ENCODE measurements at places on chromosomes 6 and 20.

GRCh38 chr6:122669868-122670267, 59.7 kb downstream of the PKIB start:
- DNase-seq: no peak

GRCh38 chr20:43752561-43753301, 25.9 kb upstream of the GTSF1L start:
- no peak for DNase-seq

DNA sequence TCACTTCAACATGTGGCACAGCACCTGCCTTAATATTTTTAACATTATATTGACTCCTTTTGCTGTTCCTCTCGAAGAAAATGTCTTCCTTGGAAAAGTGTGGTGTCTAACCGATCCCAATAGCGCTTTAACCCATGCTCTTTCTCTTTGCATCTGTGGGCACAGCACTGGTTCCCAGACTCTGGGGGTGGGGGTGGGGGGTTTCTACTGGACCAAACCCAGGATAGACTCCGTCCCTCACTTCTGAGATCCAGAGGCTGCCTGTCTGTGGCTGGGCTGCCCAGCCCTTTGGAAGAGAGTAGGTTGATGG, 3.9 kb upstream of the ZNF292 start:
- no peak for DNase-seq

DNA sequence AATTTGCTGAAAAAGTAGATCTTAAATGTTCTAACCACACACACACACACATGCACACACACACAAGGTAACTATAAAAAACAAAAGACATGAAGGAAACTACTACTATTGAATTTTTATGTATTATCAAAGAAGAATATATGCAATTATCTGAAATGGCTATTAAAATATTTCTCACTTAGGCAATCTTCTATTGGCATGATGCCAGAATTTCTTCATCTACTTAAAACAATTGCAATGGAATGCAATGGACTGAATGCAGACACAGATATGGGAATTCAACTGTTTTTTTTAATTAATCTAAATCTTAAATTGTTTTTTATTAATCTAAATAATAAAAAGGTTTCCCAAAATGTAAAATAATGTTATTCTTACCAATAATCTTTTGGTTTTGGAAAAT, 152.6 kb upstream of the SMLR1 start:
- DNase-seq: no peak

- no peak for DNase-seq
Observed at GRCh38 chr20:16533502-16533901, 39.7 kb downstream of the KIF16B start.

GRCh38 chr6:16511723-16512489, 249.4 kb downstream of the ATXN1 start:
- DNase-seq: no peak

DNA sequence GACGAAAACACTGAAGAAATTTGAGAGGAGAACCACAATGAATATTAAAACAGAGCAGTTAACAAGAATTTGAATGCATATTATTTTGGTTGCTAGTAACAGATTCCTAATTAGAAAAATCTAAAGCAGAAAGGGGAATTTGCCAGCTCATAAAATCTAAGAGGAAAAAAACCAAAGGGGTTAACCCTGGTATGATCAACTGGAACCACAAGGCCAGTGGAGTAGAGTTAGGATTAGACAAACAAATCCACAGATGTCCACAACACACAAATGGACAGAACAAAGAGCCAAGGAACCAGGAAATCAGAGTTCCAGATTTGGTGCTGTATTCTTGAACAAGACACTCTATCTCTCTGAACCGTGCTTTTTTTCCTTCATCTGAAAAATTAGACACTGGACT, 195.0 kb downstream of the TASP1 start:
- no peak for DNase-seq

GRCh38 chr6:2471472-2471871, 226.1 kb upstream of the GMDS start:
- no peak for DNase-seq

GRCh38 chr6:28747631-28748157, 176.1 kb downstream of the TRIM27 start:
- DNase-seq: no peak

DNA sequence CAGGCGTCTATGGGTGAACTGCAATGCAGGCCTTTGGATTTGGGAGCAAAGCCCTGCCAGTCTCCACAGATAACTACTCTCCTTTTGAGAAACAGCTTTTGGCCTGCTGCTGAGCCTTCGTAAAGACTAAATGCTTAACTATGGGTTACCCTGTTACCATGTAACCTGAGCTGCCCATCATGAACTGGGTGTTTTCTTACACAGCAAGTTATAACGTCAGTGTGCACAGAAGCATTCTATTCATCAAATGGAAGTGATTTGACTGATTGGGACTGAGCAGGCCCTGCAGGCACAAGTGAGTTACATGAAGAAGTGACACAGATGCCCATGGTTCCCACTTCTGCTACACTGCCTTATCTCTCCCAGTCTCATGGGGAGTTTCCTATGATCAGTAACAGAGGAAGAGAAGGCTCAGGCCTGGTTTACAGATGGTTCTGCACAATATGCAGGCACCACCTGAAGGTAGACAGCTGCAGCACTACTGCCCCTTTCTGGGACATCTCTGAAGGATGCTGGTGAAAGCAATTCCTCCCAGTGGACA, 319.1 kb downstream of the CD83 start:
- DNase-seq: no peak

GRCh38 chr20:58090161-58090560, 138.3 kb downstream of the ANKRD60 start:
- no peak for DNase-seq

- no peak for DNase-seq
Observed at GRCh38 chr6:45743028-45743615, 272.5 kb downstream of the CLIC5 start.

DNA sequence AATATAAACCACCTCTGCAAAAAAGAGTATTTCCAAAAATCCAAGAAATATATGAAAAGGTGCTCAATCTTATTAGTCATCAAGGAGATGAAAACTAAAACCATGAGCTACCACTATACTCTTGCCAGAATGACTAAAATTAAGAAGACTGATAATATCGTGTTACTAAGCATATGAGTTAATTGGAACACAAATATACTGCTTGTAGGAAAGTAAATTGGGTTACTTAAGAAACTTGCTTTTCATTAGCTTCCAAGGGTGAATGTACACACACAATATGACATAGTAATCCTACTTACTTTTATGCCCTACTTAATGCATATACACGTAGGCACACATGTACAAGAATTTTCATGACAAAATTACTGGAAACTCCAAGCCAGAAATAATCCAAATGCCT, 3.4 kb downstream of the THEMIS start:
- DNase-seq: no peak

DNA sequence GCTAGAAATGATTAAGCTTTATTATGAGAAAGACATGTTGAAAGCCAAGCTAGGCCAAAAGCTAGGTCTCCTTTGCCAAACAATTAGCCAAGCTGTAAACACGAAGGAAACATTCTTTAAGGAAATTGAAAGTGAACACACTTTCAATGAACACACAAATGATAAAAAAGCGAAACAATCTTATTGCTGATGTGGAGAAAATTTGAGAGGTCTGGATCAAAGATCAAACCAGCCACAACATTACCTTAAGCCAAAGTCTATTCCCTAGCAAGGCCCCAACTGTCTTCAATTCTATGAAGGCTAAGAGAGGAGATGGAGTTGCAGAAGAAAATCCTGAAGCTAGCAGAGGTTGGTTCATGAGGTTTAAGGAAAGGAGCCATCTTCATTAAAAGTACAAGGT, 40.2 kb upstream of the DEFB112 start:
- no peak for DNase-seq

GRCh38 chr6:75991941-75992340, 80.5 kb downstream of the IMPG1 start:
- no peak for DNase-seq

DNA sequence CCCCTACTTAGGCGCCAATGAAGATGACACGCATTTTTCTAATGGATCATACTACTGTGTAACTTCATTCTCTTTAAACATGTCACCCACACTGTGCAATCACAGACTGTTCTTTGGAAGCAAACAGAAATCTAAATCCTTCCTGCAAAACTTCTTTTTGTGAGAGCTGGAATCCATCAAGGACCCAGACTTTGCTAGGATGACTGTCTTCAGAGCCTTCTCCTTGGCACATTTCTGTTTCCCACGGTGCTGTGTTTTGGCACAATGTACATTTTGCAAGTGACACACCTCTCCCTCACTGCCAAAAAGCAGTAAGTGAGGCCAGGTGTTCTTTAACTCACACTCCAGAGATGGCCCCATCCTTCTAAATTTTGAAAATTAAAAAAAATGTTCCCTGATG, 21.7 kb upstream of the TAGAP start:
- DNase-seq: no peak

GRCh38 chr6:152160346-152160745, 352.9 kb downstream of the ESR1 start:
- DNase-seq: no peak

GRCh38 chr6:24356310-24356973, 1.4 kb downstream of the DCDC2 start:
- no peak for DNase-seq

GRCh38 chr20:12827816-12828385, 180.9 kb upstream of the SPTLC3 start:
- DNase-seq: no peak

- DNase-seq: no peak
Observed at GRCh38 chr20:44187054-44187771, at the start of gene JPH2. JPH2 (minus strand) TSS chr20:44187188; CDS start chr20:44186705, 483 bp downstream.

DNA sequence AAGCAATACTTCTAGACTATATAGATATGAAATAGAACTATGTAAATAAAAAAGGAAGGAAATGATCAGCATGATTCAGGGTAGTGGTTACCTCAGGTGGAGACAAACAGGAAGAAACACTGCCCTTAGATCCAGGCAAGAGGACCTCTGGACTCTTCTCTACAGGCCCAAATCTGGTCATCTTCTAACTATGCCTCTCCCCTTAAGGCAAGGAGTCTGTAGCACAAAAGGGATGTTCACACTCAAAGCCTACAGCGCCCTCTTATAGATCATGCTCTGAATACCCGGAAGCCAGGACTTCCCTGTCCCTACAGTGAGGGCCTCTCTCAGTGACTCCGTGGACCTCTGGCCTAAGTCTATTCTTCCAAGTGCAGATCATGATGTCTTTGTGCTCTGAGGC, 30.4 kb upstream of the HIVEP2 start:
- DNase-seq: no peak
